ENCODE measurements at places on chromosomes 7 and 10.

DNA sequence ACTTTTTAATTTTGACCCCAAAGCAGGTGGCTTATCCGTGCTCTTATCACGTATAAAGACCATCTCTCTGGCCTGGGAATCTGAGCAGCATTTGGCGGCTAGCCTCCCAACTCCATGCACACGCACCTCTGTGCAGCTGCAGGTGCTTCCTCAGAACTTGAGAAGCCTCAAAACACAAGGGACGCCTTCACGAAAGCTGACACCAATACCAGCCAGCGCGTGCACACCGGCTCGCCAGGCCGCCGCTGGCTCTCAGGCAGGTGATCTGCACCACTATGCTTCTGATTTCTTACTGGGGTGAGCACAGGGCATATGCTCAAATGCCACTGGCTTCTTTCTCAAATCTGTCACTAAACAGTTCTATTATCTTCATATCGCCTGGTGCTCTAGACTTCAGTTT is 145.0 kb downstream of the PARD3 start:
- no peak for DNase-seq

DNA sequence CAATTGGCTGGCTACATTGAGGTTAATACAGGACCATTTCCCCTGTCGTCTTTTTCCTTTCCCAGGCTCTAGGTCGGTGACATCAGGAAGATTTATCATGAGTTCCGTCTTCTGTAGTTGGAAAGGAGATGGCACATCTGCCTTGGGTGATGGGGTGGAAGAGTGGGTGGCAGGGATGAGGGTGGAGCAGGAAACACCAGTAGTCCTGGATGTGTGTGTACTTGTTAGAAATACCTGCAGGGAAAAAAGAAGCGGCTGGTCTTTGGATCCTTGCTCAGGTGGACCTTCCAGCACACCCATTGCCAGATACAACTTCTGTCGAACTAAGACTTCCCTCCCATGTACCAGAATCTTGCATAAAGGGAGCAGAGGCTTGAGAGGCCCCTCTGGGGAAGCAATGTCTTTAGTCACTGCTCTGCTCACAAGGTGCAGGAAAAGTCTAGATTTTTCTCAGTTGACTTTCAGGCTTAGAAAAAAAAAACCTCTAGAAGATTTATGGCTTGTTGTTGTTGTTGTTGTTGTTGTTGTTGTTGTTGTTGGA is 516.8 kb upstream of the GALNT17 start:
- no peak for DNase-seq

GRCh38 chr7:38903057-38903456 is 5.9 kb downstream of the VPS41 start:
- DNase-seq: no peak

DNA sequence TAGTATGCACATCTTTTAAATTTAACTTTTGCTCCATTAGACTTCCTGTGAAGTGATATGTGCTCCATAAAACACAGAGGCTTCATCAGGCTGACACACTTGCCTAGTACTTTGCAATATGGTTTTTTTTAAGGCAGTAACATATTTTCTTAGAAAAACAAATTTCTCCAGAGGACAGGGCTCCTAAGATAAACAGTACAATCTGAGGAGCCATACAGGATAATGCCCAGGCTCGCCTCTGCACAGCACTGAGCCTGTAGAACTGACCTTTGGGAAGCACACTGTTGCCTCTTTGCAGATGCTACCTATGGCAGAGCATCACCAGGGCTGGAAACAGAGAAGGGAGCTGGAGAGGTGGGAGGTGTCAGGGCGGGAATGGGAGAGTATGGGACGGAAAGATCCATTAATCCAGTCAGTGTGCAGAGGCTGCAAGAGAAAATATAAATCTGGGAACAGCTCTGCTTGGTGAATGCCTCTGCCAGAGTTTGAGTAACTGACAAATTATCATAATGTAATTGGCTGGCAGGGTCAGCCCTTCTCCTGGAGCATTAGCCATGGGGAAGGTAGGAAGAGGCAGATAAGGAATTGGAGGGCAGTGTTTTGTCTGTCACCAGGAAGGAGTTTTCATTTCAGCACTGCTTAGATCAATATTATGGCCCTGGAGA is 132.3 kb downstream of the CREB5 start:
- DNase-seq: no peak

GRCh38 chr10:3807928-3808496 is 23.0 kb upstream of the KLF6 start:
- DNase-seq: no peak
